ENCODE measurements at places on chromosomes 3 and 15.

- H3K27ac ChIP-seq = no peak overlapping the region
- peaks cover 1% of the 10 kb centered on the region for H3K4me1 ChIP-seq
- H3K27me3 ChIP-seq = no peaks in the 10 kb centered on the region
- H3K4me3 ChIP-seq = no peak overlapping the region
- H3K36me3 ChIP-seq = no peaks in the 10 kb centered on the region
- DNase-seq = peak; percentile 37
Measured at GRCh38 chr3:73674280-73674679, 49.5 kb upstream of the PDZRN3 start.

DNA sequence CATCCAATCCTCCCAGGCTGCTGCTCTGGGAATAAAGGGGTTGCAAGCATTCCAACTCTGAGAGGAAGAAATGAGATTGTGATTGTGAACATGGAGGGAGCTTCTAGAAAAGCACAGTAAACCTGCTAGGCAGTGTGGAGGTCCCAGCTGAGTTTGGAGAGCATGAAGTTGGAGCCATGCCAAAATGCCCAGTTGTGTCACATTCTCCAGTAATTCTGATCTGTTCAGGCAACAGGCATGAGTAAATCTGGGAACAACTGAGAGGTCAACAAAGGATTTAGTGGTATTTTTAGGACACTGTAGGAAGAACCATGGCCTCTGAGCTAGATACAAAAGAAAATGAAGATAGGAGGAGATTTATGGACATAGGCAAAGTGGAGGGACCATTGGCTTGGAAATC is 74.7 kb downstream of the CYP19A1 start:
- no peak for DNase-seq
- H3K4me1 ChIP-seq = no peaks in the 10 kb centered on the region
- peaks cover 15% of the 10 kb centered on the region for H3K27me3 ChIP-seq
- no peak overlapping the region for H3K4me3 ChIP-seq

- peaks cover 23% of the 10 kb centered on the region for H3K4me1 ChIP-seq
- no peak overlapping the region for H3K4me3 ChIP-seq
- H3K27me3 ChIP-seq = no peaks in the 10 kb centered on the region
- DNase-seq = peak; percentile 45
- H3K27ac ChIP-seq = peak overlapping the region; percentile 26
Measured at GRCh38 chr15:72237853-72238224, 6.8 kb upstream of the PKM start.

DNA sequence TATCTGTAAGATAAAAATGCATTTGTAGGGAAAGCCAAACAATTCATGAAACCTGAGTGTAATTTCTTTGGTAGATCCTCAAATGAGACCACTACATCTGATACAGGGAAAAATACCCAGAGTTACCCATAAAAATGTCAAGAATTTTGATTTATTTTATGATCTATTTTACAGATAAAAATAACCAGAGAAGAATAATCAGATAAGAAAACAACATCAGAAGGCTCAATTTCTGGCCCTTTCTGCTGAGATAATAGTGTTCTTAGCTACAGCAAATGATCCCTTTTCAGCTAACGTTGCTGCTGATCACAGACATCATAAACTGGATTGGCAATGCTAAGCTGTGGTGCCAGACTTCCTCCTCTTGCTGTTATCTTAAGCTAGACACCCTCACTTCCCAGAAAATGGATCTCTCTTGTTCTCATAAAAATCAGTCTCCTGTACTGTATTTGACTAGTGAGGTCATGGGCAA is 21.3 kb upstream of the TMEM108 start:
- H3K4me3 ChIP-seq = no peak overlapping the region
- H3K36me3 ChIP-seq = no peaks in the 10 kb centered on the region
- no peaks in the 10 kb centered on the region for H3K4me1 ChIP-seq
- no peak for DNase-seq
- no peaks in the 10 kb centered on the region for H3K27me3 ChIP-seq

DNA sequence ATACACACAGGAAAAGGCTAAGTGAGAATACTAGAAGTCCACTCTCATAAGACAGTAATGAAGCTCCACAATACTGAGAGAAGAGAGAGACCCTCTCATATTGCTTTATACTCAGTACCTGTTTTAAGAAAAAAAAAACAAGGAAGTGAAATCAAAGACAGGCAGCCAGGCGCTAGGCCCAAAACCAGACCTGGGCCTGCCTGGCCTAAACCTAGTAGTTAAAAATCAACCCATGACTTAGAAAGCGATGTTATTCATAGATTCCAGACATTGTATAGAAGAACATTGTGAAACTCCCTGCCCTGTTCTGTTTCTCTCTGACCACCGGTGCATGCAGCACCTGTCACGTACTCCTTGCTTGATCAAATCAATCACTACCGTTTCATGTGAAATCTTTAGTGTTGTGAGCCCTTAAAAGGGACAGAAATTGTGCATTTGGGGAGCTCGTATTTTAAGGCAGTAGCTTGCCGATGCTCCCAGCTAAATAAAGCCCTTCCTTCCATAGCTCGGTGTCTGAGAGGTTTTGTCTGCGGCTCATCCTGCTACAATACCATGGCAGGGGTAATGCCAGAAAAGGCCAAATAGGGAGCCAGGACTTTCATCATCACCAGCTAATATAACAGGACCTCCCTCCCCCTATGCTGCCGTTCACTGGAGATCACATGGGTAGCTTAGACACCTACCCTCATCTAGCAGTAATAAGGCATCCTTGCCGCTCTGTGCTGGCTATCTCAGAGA is 1294.1 kb downstream of the NSUN3 start:
- H3K36me3 ChIP-seq = no peaks in the 10 kb centered on the region
- no peak for DNase-seq
- H3K4me1 ChIP-seq = no peaks in the 10 kb centered on the region
- H3K4me3 ChIP-seq = no peak overlapping the region
- no peak overlapping the region for H3K27ac ChIP-seq
- H3K27me3 ChIP-seq = no peaks in the 10 kb centered on the region

DNA sequence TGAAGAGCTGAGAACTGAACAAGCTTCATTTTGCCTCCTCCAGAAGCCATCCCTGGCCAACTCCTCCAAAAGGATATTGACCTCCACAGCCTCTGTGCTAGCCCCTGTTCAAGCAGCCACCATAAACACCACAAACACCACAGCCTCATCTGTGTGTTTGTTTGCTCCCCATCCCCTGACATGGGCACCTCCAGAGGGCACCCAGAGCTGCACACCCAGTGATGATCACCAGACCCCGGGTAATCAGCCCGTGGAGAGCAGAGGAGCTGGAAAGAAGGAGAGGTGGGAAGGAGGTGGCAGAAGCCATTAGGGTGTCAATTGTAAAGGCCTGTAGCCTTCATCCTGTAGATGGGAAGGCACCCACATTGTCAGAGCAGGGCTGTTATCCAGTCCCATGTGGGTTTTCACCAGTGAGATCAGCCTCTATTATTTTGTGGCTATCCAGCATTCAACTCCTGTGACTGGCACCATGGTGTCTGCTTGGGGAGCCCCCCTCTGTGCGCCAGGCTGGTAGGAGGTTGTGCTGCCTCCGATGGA is 6.8 kb upstream of the WNT7A start:
- no peak overlapping the region for H3K4me3 ChIP-seq
- DNase-seq = no peak
- H3K4me1 ChIP-seq = no peaks in the 10 kb centered on the region
- H3K36me3 ChIP-seq = no peaks in the 10 kb centered on the region
- no peak overlapping the region for H3K27ac ChIP-seq
- H3K27me3 ChIP-seq = peaks cover 3% of the 10 kb centered on the region

DNA sequence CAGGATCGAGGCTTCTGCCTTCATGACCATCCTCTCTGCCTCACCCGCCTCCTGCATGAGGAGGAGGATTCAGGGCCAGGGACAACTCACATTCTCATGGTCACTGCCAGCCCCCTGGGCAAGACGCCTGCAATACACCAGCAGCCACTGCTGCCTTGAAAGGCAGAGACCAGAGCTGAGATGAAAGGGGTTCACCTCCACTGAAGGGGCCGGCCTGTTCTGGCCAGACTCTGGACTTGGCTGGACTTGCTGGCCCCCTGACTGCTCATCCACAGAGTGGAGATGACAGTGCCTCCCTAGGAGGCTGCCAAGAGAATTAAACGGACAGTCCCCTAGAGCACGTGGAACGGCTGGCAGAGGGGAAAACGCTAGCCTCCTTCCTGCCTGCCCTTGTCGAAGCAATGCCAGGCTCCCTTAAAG is 35.2 kb downstream of the MGLL start:
- no peak overlapping the region for H3K27ac ChIP-seq
- no peak overlapping the region for H3K4me3 ChIP-seq
- H3K36me3 ChIP-seq = no peaks in the 10 kb centered on the region

DNA sequence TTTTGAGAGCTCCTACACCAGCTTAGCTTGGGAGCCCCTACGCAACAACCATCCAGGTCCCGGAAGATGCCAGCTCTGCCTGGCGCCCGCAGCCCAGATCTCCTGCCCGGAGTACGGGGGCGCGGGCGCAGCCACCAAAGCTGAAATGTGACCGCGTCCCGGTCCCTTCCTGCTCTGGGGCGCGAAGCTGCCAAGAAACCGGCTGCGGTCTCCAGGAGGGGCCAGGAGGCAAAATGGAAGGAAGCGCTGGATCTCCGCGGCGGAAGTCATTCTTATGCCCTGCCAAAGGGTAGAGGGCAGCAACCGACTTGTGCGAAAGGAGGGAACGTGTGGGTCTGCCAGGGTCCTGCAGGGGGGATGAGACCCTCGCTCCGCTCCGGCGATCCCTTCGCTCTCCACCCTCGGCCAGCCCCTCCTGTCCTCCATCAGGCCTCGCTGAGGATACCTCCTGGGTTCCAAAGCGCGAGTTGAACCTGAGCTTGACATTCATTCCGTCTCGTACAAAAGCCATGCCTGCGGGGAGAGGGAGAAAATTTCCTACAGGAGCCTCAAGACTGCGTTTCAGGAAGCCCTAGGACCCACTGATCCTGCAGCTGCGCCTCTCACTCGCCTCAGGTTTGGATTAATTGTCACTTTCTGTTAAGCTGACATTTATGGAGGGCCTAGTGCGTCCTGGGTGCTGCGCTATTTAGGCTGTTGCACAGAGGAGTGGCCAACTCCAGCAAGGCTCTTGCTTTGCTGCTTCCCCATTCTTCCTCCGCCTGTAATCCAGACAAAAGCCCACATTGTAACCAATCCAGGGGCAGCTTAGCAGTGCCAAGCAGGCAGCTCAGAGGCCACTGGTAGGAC is 98.3 kb upstream of the VGLL3 start:
- DNase-seq = no peak
- H3K4me1 ChIP-seq = no peaks in the 10 kb centered on the region
- H3K36me3 ChIP-seq = no peaks in the 10 kb centered on the region
- H3K27ac ChIP-seq = no peak overlapping the region
- H3K27me3 ChIP-seq = no peaks in the 10 kb centered on the region

DNA sequence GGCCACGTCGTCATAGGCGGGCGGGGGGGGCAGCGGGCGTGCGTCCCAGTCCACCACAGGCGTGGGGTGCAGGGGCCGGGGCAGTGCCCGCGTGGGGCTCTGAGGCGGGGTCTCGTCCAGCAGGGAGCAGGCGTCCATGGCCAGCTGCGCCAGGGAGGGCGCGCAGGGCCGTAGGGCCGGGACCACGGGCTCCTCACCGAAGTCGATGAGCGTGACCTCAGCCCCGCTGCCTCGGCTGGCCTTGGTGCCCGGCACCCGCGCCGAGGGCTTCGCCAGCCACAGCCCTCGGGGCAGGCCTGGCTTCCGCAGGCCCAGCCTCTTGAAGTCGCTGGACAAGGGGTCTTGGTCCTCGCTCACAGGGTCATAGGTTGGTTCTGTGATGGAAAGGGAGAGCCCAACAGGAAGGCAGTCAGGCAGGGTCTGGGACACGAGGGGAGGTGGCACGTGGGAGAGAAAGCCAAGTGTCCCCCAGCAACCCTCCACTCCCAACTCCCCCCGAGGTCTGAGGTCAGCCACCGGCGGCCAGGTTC is 40.0 kb downstream of the TNK2 start:
- no peaks in the 10 kb centered on the region for H3K27me3 ChIP-seq
- H3K4me3 ChIP-seq = no peak overlapping the region
- H3K36me3 ChIP-seq = no peaks in the 10 kb centered on the region
- no peak for DNase-seq
- no peaks in the 10 kb centered on the region for H3K4me1 ChIP-seq

GRCh38 chr3:124773351-124774326 is 43.4 kb downstream of the UMPS start:
- peak overlapping the region; percentile 24 for H3K27ac ChIP-seq
- H3K4me3 ChIP-seq = no peak overlapping the region
- peaks cover 3% of the 10 kb centered on the region for H3K4me1 ChIP-seq
- no peak for DNase-seq
- H3K36me3 ChIP-seq = peaks cover 25% of the 10 kb centered on the region
- no peaks in the 10 kb centered on the region for H3K27me3 ChIP-seq

GRCh38 chr3:58021072-58021959 is 13.1 kb downstream of the FLNB start:
- H3K4me3 ChIP-seq = no peak overlapping the region
- peaks cover 38% of the 10 kb centered on the region for H3K4me1 ChIP-seq
- DNase-seq = peak; percentile 96
- no peaks in the 10 kb centered on the region for H3K27me3 ChIP-seq

DNA sequence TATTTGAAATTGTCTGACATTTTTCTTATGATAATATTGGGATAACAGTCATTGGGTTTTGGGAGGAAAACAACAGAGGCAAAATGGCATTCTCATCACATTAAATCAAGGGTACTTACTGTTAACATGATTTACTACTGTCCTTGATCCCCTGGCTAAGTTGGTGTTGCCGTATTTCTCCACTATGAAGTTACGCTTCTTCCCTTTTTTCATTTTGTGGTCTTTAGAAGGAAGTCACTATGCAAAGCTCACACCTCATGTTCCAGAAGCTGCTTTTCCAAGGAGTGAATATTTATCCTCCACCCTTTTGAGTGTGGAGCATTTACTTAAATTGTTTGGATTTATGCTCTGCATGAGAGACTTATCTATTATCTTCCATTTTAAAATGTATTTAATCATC is 63.7 kb downstream of the ALCAM start:
- H3K4me3 ChIP-seq = no peak overlapping the region
- DNase-seq = no peak
- H3K27ac ChIP-seq = no peak overlapping the region
- H3K27me3 ChIP-seq = no peaks in the 10 kb centered on the region
- H3K36me3 ChIP-seq = no peaks in the 10 kb centered on the region

GRCh38 chr3:171088964-171089754 is 62.6 kb upstream of the SLC2A2 start:
- DNase-seq = peak; percentile 58
- H3K27ac ChIP-seq = no peak overlapping the region
- H3K36me3 ChIP-seq = no peaks in the 10 kb centered on the region
- H3K4me1 ChIP-seq = no peaks in the 10 kb centered on the region

DNA sequence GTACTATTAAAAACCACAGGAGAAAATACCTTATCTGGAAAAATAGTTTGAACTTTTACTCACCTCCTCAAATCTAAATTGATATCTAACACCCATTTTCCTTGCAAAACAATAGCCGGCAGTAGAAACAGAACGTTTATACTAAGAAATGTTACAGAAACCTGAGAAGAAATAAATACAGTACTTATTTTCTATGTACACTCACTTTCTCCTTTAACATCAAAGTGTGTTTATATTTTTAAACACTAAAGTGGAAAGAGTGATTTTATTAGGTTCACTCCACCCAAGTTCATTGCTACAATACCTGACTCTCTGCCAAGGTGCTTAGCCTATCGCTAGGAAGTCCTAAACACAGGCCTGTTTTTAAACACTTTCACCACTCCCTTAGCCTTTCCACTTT is 87.8 kb upstream of the TJP1 start:
- DNase-seq = no peak
- H3K27ac ChIP-seq = no peak overlapping the region
- H3K4me3 ChIP-seq = no peak overlapping the region
- H3K27me3 ChIP-seq = no peaks in the 10 kb centered on the region
- no peaks in the 10 kb centered on the region for H3K4me1 ChIP-seq

GRCh38 chr15:85831415-85832113 is 36.8 kb upstream of the KLHL25 start:
- no peak overlapping the region for H3K4me3 ChIP-seq
- peak; percentile 73 for DNase-seq
- H3K36me3 ChIP-seq = no peaks in the 10 kb centered on the region
- H3K27me3 ChIP-seq = no peaks in the 10 kb centered on the region
